ENCODE measurements at places on chromosomes 12 and 14.

GRCh38 chr14:96130854-96131253 lies 73.8 kb upstream of the BDKRB2 start:
- no peak for DNase-seq

DNA sequence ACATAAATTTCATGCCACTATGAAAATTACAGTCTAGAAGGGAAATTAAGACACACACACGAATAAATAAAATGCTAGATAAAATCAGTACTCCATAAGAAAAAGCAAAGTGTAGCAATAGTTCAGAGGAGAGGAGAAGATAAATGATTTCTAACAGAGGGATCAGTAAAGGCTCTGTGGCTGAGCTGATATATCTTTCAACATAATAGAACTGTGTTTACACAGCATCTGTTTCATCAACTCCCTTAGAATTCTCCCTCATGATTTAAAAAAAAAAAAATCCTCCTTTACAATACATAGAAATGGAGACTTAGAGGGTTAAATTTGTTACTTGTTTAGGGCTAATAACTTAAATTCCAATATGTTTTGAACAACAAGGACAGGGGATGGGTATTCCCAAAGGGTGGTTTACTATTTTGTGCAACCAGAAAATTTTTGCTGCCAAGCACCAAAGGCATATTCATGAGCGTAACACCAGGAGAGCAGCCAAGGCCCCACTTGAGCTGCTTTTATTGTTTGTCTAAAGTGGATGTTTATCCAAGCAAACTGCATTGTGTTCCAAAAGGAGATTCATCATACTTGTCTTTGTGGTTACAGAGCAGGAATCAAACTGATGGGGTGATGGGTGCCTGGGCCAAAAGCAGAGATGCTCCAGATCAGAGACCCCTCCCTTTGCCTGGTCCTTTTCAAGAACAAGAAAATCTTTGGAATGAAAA lies 162.7 kb downstream of the BMP4 start:
- DNase-seq: no peak

- DNase-seq: no peak
Observed at GRCh38 chr14:69346710-69347109, 51.4 kb downstream of the ERH start.

GRCh38 chr12:116142936-116143898 lies 134.3 kb downstream of the MED13L start:
- no peak for DNase-seq

- DNase-seq: no peak
Observed at GRCh38 chr12:26461776-26462175, 266.4 kb downstream of the SSPN start.

GRCh38 chr14:90697577-90698206 lies 118.5 kb downstream of the TTC7B start:
- peak; percentile 81 for DNase-seq

DNA sequence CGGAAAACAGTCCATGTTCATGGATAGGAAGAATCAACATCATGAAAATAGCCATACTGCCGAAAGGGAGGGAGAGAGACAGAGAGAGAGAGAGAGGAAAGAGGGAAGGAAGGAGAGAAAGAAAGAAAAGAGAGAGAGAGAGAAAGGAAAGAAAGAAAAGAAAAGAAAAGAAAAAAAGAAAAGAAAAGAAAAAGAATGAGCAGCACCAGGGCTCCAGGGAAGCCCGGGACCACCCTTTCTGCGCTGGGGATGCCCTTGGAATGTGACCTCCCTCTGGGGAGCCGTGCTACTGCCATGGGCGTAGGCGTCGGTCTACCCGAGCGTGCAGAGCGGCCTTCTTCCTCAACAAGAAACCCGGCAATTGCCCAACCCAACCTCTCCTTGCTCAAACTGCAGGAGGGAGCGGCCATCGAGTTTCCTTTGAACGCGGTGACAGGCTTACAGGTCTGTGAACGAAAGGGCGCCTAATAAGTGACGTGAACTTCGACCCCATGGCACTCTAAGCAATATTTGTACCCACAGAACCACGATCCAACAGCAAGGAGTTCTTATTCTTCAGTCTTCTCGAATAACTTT lies 16.9 kb downstream of the OR6S1 start:
- peak; percentile 52 for DNase-seq

- DNase-seq: no peak
Observed at GRCh38 chr14:55603401-55603953, 23.5 kb downstream of the KTN1 start.

- peak; percentile 44 for DNase-seq
Observed at GRCh38 chr14:97994020-97994531, 1196.9 kb downstream of the VRK1 start.

DNA sequence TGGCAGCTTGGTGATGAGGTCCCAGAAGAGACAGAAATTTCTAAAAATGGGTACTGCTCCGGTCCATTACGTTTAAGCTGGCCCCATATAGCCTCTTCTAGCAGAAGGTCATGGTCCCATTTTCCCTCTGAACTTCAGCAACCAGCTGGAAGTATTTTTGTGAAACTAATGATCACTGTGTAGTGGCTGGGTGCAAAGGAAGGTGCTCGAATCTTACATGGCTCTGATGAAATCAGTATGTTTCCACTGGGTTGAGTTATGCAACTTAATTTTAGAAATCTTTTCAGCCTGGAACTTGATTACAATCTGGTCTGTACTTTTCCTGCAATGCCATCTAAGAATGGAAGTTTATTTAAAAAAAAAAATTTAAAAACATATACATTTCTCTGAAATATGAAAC lies 228.5 kb downstream of the FOXN3 start:
- DNase-seq: no peak

Measured in activated CD4-positive, alpha-beta T cell treated with anti-CD3 and anti-CD28 coated beads, Interleukin-2, amount 10 ng/mL, durations not matched to agents 7 days and 5 days (primary cell).